DMS53 (cell line): ENCODE measurements at places on chromosomes 4 and X.
A peak's percentile ranks its signal among the peaks of the same experiment; 100 is the strongest.

DNA sequence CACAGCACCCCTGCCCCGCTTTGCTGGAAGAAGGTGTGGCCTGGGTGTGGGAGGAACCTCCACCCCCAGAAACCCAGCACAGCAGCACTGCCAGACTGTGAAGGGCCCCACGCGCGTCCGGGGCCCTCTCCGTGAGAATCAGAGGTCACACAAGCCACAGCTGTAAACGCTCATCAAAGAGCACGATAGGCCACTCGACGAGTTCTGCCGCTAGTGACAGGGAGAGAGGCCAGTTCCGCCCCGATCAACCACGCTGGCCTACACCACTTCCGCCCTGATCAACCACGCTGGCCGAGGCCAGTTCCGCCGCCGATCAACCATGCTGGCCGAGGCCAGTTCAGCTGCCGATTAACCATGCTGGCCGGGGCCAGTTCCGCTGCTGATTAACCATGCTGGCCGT, 25.9 kb upstream of the ADRA2C start:
- no peak for DNase-seq

DNA sequence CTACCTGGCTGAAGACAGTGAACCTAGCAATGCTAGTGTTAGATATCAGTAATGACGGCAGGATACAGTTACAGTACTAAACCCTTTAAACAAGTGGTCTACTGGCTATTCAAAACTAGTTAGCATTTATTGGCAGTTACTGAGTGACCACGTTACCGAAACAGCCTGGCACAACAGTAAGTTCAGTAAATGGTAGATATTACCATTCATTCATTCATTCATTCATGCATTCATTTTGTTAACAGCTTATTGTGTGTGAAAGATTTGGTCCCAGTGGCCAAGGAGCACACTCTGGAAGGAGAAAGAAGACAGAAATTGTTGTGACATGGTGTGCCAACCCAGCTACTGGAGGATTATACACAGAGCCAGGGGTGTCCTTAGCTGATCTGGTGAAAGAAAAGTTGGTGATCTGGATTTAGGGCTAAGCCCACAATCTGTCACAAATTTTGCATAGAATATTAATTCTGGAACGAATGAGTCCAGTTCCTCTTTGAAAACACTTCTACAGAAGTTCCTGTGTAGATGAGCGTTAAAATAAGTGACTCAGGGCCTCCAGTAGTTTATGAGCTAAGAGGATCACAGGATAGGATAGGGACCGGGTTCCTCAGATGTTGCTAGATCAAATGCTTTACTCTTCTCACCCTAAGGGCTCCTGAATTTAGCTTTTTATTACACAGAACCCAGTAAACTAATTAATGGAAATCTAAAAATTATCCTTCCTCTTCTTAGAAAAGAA, 179.1 kb downstream of the CBR4 start:
- DNase-seq, result peak; percentile 18

GRCh38 chr4:184122631-184123408, 94.9 kb downstream of the ENPP6 start:
- DNase-seq, result no peak

GRCh38 chrX:136220540-136220939, 30.7 kb downstream of the MAP7D3 start:
- DNase-seq, result peak; percentile 72

DNA sequence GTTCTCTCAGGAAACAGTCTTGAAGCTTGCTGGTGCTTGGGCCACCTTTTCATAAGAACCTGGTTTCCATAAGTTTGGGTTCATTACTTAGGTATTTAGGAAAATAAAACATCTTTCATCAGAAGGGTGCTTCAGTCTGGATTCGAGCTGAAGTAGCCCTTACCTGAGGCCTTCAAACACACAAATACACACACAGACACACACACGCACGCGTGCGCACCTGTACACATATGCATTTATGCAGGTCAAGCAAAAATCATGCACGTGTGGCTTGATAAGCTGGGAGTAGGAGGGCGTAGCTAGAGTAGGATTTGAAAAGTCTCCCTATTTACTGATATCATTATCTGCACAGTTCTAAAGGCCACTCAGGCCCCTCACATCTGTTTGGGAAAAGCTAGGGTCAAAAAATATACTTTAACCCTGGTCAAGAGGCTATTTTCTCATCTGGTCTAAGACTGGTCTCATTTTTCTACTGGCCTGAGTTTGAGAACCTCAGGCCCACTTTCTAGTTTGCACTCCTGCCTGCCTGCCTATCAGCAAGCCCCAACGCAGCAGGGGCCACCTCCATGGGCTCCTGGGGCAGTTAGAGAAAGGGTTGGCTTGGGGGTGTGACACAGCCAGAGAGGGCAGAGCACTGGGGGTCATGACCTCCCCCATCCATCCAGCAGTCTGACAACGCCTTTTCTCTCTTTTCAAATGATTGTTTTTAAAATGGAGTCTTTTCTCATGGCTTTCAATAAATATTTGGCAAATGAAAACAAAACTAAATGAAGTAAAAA, 64.3 kb downstream of the RASL11B start:
- DNase-seq, result no peak

- no peak for DNase-seq
Measured at GRCh38 chr4:153438916-153439756, 27.0 kb upstream of the TMEM131L start.

- no peak for DNase-seq
Measured at GRCh38 chrX:14777525-14777924, 95.3 kb downstream of the FANCB start.

- DNase-seq, result no peak
Measured at GRCh38 chr4:4696530-4696929, 154.7 kb upstream of the STX18 start.

DNA sequence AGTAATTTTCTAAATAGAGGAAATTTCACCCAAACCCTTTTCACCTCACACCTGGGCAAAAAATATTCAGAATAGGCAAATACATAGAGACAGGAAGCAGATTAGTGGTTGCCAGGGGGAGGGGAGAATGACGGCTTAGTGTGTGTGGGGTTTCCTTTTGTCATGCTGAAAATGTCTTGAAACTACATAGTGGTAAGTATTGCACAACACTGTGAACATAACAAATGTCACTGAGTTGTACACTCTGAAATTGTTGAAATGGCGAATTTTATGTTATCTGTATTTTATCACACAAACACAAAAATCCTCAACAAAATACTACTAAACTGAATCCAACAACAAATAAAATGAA, 60.7 kb upstream of the PLAC1 start:
- DNase-seq, result no peak

- DNase-seq, result peak; percentile 83
Measured at GRCh38 chr4:8468746-8469535, 28.4 kb downstream of the TRMT44 start.

GRCh38 chrX:20056704-20057103, 60.0 kb downstream of the MAP7D2 start:
- DNase-seq, result peak; percentile 84

GRCh38 chrX:20139966-20140365, 1.7 kb downstream of the EIF1AX start:
- DNase-seq, result no peak

DNA sequence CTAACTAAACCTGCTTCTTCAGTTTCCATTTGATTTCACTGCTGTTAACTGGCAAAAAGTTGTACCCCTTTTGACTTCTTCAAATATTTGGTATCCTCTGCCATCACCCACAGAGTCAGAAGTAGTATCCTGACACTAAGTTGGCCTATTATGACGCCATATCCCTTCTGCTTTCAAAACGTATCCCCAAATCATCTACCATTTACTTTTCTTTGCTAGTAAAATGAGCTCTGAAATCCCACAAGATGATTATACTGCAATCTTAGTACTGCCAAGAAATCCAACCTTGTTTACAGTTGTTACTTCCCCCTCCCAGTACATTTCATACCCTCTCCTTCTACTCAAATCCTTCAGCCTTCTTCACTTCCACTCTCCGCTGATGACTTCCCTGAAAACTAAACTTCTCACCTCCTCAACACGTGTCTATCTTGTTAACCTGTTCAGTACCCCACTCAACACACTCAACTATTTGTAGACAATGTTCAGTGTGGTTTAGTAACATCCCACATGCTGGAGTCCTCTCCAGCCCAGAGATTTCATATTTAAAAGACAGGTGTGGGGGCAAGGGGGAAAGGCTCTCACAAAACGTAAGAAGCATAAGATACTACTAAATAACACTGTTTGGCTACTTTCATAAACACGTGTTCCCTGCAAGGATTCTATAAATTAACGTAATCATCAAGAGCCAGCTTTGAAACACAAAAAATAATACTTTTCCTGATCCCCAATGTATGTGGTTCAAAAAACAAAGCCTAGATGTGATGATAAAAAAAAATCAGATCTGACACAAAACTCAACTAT, 1.3 kb downstream of the NAF1 start:
- peak; percentile 5 for DNase-seq

DNA sequence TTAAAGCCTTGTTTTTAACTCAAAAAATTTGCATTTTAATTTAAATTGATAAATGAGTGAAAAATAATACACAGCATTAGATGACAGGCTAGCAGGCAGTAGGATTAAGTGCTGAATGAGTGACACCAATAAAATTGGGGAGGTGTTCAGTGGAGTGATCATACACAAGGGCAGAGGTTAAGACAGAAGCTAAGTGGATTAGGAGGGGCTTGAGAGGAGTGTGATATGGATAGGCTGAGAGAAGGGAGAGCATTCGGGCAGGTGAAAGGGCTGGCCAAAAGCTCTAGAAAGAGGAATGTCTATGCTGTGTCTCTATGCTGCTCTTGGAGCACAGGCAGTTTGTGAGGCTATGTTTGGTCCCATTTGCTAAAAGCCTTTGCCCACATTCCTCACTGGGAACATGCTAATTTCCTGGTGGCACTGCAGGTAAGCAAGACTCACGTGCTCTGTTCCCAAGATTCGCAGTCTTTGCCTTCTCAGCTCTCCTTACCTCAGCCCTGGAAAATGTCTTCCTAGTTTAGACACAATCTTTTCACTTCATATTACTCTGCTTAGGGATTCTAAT, 52.8 kb upstream of the CCSER1 start:
- DNase-seq, result no peak

DNA sequence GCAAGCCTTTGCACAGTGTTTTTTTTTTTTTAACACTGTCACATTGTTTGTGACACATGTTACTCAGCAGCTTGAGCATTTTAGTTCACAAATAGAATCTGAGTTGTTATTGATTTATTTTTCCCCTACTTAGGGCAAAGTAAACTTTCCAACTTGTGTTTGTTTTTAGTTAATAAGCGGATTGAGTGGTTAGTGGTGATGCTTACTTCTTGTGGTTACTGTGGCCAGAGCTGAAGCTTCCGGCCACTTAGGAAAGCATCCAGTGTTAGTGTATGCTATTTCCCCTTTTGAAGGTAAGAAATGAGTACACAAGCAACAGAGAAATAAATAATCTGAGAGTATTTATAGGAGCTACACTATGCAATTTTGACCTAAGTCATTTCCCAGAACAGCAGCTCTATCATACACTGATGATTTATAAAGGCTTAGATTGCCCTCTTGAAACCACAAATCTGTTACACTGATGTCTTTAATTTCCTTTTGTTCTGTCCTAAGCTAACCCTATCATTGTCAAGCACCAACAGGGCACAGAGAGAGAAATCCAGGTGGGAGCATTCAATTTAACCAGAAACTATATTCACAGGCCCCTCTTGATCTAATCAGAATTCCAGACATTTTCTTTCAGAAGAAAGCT, 2464.6 kb downstream of the PCDH7 start:
- DNase-seq, result peak; percentile 57

- DNase-seq, result no peak
Measured at GRCh38 chr4:155249016-155249566, 40.7 kb downstream of the NPY2R start.

GRCh38 chr4:45155081-45155777, 428.9 kb upstream of the GNPDA2 start:
- DNase-seq, result no peak

DNA sequence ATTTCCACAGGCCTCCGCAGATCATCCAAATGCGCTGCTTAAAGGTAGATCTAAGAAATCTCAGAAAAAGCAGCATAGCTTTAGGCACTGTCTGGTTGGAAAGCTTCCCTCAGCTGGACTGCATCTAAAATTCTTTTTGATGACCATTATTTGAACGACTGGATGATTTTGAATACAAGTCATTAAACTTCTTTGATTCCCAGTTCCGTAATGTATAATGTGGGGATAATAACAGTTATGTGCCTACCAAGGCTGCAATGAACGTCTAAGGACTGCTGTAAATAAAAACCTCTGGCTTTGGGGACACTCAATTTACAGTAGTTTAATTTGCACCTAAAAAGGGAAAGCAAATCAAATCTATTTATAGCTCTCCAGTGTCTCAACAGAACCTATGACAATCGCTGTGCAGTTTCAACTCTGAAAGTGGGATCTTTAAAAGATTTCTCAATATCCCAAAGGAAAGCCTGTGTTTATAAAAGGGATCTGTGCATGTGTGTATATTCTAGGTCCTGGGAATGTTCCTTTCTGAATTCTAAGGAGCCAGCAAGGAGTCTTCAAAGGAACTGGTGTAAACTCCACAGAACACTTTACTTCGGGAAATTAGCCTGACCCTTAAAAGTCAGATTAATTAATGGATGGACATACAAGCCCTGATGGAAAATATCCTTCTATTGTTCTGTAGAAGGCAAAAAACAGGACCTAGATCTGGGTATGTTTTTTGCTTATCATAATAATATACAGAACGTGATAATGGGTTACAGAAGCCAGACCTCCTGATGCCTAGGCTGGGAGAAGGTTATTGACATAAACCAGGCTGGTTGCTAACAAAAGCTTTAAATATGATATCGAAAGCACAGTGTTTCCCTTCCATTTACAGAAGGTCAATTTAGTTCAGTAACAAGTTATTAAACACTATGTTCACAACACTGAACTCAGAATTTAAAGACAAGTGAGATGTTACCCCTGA, 53.4 kb downstream of the AFAP1 start:
- no peak for DNase-seq

- DNase-seq, result peak; percentile 96
Measured at GRCh38 chr4:140012688-140013486, 141.1 kb downstream of the MAML3 start.

GRCh38 chr4:41257257-41257901, 651 bp downstream of the UCHL1 start:
- DNase-seq, result peak; percentile 97

DNA sequence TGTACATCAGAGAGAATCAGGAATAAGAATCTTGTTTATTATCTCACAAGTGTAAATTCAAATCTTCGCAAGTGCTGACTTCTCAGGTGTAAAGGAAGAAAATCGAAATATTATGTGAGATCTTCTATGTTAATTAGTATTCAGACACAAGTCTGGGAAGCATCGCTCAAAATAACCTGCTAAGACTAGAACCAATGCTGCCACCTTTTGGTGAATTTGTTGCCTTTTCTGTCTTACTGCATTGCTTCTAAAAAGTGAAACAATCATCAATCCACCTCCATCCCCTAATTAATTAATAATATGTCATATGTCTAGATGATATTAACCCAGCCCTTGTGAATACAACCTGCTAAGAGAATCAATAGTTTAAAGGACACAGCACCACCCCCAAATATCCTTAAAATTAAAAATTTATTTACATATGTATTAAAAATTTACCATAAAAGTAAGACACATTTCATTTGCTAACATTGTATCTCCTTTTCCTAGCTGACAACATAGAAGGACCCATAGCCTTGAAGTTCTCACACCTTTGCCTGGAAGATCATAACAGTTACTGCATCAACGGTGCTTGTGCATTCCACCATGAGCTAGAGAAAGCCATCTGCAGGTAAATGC, 3.5 kb downstream of the EPGN start:
- peak; percentile 78 for DNase-seq

GRCh38 chrX:107454302-107454701, 4.8 kb downstream of the FRMPD3 start:
- DNase-seq, result peak; percentile 72
